Fibroblast of pulmonary artery (primary cell): ENCODE measurements at places on chromosomes 6 and 20.
A peak's percentile ranks its signal among the peaks of the same experiment; 100 is the strongest.

DNA sequence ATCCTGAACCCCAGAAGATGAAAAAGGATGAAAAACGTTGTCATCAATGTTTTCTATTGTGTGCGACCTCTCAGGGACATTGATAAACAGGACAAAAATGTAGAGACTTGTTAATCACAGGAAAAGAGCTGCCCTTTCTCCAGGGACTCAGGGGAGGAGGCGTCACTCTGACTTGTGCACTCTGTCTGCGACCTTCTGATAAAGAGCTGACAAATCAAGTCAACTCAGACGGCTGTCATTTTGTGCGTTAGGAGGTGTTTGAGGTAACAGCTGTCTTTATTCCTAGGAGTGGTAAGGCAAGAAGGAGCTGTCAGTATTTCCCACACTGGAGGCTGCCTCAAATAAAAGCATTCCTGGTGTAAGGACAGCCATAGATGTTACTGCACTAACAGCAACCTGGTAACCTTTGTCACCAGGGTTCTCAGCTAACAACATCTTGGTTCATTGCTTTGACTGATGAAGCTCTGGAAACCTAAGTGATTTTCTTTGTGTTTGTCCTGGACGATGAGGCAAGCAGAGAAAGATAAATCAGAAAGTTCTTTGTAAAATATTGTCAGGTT lies 38.6 kb upstream of the NXT1 start:
- DNase-seq, result no peak

GRCh38 chr6:39818695-39819094 lies 26.5 kb downstream of the DAAM2 start:
- DNase-seq, result no peak

GRCh38 chr6:56862415-56863175 lies 92.3 kb upstream of the BEND6 start:
- peak; percentile 25 for DNase-seq

DNA sequence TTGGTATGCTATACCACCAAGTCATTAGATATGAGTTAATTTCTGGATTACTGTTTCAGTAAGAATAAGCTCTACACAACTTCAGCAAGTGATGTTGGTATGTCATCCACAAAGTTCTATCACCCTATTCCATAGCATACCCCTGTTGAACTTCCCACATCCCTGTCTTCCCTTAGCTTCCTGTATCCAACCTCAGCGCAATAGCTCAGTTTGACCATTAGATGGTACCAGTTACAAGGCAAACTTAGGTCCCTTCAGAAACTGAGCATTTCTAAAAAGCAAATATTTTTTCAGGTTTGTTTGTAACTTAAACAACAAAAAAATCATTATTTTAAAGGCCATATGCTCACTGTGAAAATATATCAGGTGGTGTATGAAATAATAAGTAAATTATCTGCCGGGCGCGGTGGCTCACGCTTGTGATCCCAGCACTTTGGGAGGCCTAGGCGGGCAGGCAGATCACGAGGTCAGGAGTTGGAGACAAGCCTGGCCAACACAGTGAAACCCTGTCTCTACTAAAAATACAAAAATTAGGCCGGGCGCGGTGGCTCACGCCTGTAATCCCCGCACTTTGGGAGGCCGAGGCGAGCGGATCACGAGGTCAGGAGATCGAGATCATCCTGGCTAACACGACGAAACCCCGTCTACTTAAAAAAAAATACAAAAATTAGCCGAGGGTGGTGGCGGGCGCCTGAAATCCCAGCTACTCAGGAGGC lies 8.8 kb upstream of the MOG start:
- peak; percentile 67 for DNase-seq

DNA sequence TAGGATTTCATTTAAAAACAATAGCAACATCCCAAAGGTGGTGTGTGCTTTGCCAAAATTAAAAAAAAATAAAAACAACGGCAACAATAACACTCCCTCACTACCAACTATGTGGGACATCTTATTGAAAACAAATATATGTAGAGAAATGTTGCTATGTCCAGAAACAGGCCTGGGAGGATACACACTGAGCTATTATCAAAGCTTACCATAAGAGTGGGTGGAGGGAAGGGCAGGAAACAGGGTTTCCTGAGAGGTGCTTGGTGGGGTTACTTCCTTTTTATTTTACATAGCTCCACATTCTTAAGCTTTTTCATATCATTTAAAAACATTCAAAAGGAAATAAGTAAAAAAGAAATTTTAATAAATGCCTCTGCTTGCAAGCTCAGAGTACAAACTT lies 150.0 kb upstream of the RIPOR2 start:
- peak; percentile 58 for DNase-seq

DNA sequence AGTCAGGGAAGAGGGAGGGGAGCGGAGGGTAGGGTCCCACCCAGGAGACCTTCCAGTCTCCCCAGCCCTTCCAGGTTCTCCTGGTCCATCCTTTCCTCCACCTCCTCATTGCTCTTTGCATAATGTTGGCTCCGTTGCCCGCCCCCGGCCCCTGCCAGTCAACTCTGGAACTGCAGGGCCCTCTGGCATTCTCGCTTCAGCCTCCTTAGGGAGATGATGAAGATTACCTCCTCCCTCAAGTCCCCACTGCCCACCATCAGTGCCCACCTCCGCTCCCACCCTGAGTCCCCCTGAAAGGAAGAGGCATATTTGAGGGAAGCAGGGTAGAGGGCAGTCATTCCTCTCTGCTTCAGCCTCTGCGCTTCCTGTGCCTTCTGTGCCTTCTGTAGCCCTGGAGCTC lies 8.5 kb downstream of the TMEM63B start:
- DNase-seq, result no peak

GRCh38 chr6:74152096-74152675 lies 456.2 kb downstream of the CD109 start:
- DNase-seq, result no peak

GRCh38 chr6:46776070-46776712 lies 17.0 kb upstream of the MEP1A start:
- no peak for DNase-seq

DNA sequence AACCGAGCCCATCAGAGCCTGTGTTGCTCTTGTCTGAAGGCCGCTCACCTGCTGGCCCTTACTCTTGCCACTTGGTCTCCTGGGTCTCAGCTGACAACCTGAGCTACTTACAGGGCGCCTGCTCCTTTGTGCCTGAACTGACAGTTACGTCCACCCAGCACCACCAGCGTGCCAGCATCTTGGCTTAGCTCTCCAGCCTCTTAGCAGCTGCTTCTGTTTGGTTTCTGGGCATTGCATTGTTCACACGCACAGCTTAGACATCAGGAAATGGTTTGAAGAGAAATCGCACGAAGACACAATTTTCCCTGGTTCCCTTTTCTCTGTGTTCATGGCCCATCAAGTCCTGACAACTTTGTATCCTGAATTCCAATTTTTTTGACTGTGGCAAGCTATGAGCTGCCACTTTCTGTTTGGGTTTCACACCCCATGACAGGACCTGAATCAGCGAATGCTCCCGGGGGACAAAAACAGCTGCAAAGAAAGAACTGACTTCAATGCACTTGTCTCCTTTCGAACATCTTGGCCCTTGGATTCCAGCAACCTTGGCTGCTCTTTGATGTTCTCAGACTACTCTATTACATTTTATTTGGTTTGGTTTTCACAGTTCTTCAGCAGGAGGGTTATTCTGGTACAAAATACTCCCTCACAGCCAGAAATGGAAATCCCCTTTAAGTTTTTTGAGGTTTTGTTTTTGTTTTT lies 45.2 kb upstream of the LY86 start:
- no peak for DNase-seq

DNA sequence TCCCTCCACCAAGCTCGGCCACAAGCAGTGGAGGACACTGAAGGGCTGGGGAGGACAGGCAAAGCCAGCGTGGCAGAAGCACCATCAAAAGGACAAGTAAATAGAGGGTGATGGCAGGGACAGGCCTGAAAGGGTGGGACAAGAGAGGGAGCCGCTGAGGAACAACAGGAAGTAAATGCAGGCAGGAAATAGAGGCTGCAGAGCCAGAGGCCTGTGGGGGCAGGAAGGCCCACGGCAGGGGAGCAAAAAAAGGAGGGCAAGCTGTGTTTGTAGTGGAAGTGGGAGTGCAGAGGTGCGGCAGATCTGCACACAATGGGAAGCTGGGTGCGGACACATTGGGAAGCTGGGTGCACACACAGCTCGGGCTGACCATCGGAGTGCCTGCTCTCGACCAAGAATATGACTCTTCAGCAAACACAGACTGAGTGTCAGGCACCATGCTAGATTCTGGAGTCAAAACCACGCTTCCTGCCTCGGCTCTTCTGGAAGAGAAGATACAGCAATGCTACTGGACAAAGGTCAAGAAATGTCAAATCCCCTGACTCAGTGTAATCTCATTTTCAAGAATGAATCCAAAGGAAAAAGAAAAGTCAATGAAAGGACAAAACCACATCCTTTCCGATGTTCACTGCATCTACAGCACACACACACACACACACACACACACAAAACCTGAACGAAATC lies 40.4 kb upstream of the RAB22A start:
- no peak for DNase-seq

DNA sequence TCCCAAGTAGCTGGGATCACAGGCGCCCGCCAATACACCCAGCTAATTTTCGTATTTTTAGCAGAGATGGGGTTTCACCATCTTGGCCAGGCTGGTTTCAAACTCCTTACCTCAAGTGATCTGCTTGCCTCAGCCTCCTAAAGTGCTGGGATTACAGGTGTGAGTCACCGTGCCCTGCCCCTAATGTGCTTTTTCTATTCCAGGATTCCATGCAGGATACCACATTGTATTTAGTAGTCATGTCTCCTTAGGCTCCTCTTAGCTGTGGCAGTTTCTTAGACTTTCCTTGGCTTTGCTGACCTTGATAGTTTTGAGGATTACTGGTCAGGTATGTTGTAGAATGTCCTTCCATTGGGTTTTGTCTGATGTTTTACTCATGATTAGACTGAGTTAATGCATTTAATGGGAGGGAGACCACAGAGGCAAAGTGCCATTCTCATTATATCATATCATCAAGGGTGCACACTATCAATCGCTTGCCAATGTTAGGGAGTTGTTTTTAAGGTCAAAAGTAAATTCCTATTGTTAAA lies 39.6 kb upstream of the TNFAIP3 start:
- DNase-seq, result no peak

- peak; percentile 71 for DNase-seq
These were observed 13.0 kb downstream of the ALDH8A1 start for GRCh38 chr6:134936931-134937330.

DNA sequence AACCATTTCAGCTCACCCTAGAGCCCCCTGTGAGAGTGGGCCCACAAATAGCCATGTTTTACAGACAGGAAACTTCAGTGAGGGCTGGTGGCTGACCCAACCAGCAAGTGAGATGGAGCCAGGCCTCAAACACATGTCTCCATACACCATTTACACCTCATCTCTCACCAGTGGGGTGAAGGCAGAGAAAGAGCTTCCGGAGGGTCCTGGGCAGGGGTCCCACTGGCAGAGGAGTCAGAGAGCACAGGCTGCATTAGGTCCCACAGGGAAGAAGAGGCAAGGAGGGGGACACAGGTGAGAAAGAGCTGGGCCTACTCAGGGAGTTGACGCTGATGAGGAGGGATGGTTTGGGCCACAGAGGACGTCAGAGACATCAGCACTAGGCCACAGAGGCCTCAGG lies 172.6 kb downstream of the VEGFA start:
- DNase-seq, result no peak

DNA sequence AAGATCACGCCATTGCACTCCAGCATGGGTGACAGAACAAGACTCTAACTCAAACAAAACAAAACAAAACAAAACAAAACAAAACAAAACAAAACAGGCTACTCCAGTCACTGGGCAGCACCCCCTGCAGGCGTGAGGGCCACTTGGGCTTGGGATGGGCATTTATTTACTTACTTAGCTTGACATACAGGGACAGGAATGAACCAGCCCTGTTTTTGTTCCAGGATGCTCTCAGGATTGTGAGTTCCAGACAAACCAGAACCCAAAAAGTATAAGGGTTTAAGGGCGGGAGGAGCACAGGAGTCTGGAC lies 4.0 kb upstream of the PTPN1 start:
- no peak for DNase-seq

- no peak for DNase-seq
These were observed 21.7 kb upstream of the MYT1 start for GRCh38 chr20:64142590-64142989.

DNA sequence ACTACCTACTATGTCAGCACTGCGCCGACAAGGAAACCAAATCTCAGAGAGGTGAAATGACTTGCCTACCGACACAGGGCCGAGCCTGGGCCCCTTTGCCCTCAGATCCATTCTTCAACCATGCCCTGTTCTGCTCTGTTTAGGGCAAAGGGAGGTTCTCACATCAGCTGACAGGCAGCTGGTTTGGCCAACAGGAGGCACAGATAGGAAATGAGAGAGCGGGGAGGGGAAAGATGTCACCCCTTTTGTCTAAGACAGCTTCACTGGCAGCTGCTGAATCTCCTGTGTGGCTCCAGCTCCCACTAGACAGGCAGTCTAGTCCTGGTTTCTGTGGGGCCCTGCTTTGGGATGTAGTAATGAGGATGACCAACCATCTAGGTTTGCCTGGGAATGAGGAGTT lies 158.7 kb downstream of the TMEM200A start:
- DNase-seq, result no peak

- peak; percentile 26 for DNase-seq
These were observed 99.3 kb upstream of the BMP5 start for GRCh38 chr6:55974688-55975087.

GRCh38 chr6:119871520-119871919 lies 522.0 kb upstream of the MAN1A1 start:
- no peak for DNase-seq

DNA sequence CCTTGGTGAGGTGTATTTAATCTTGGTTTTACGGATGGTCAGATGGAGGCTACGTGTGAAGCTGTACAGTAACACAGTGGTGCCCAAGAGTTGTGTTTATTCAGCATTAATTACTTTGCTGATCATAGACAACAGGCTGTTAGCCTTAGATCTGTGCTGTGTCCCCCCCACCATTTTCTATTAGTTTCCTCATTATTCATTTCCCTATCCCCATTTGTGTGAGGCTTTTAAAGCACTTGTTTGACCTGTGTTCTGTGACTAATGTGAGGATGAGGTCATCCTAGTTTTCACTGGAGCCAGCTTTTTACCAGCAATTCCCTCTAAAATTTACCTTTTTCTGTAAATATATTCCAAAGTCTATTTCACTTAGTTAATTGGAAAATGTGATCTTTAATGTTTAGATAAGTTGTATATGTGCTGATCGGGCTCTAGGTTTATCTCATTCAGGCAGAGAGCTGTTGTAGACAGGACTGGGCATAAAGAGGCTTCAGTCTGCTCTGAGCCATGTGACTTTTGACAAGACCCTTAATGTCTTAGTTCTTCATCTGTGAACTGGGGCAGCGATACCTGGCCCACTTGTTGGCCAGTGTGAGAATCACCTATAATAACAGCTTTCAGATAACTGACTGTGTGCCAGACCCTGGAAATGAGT lies 8.4 kb downstream of the MAPRE1 start:
- DNase-seq, result no peak

GRCh38 chr6:135331002-135331401 lies 149.9 kb downstream of the MYB start:
- DNase-seq, result peak; percentile 14

- no peak for DNase-seq
These were observed 127.9 kb downstream of the BCKDHB start for GRCh38 chr6:80234401-80234800.

GRCh38 chr6:79869184-79869583 lies 78.2 kb downstream of the ELOVL4 start:
- no peak for DNase-seq
